ENCODE measurements at places on chromosomes 1 and 21.

- no peak for DNase-seq
Observed at GRCh38 chr1:88462488-88463261, 221.4 kb upstream of the PKN2 start.

- DNase-seq: no peak
Observed at GRCh38 chr1:38831731-38832369, 27.7 kb downstream of the RRAGC start.

DNA sequence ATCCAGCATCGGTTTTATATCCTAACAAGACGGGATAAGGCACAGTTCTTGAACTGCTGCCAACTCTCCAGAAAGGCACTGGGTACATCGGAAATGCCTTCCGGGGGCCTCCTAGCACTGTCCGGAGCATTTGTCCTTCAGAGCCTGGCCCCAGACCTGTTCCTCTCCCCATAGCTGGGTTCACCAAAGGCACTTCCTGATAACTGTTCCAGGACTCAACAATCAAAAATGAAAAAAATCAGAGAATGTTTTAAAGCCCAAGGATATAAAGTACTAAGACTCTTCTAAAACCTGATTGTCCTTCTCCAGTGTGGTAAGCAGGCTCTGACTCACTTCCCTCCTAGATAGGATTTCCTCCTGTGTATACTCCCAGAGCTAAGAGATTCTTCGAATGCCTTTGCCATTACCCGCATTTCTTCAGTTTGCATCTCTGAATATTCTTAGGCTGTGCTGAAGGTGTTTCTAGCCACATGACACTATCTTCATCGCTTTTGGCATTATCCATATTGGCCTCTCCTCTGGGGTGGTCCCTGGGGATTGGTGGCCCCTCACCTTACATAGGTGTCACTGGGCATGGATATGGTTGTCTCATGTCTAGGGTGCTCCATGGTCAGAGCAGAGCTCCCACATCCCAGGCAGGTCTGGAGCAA lies 112.9 kb downstream of the ZBTB18 start:
- DNase-seq: peak; percentile 85

DNA sequence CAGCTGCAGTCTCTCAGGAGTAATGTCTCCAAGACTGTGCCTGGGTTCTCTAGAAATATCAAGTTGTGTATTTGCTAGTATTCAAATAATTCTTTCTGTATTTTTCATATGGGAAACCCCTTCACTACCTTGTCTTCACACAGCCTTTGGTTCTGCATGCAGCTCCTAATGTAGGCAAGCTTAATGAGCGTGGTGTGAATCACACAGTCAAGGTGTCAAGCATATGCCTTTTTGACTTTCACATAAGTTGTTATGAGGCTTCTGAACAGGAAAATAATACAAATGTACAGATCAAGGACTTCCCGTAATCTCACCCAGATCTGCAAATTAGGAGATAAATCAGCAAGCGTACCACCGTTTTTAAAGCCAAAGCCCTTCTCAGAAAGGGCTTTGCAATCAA lies at the start of gene FCRL3:
FCRL3 (minus strand) TSS at position 38 of the 400 bp plus-strand sequence. CDS start 280 bp downstream, outside the sequence.
- DNase-seq: no peak

GRCh38 chr1:18554597-18554996 lies 73.9 kb downstream of the KLHDC7A start:
- no peak for DNase-seq

- DNase-seq: no peak
Observed at GRCh38 chr1:178023181-178023618, 53.3 kb upstream of the SEC16B start.

GRCh38 chr1:97553971-97554370 lies 366.9 kb downstream of the DPYD start:
- no peak for DNase-seq

GRCh38 chr1:178726545-178726944 lies 1.5 kb downstream of the RALGPS2 start:
- no peak for DNase-seq

- no peak for DNase-seq
Observed at GRCh38 chr1:233540816-233541215, 73.1 kb upstream of the KCNK1 start.

GRCh38 chr1:167634435-167634834 lies 4.4 kb downstream of the RCSD1 start:
- DNase-seq: no peak
